ENCODE measurements at places on chromosomes 2 and 18.

DNA sequence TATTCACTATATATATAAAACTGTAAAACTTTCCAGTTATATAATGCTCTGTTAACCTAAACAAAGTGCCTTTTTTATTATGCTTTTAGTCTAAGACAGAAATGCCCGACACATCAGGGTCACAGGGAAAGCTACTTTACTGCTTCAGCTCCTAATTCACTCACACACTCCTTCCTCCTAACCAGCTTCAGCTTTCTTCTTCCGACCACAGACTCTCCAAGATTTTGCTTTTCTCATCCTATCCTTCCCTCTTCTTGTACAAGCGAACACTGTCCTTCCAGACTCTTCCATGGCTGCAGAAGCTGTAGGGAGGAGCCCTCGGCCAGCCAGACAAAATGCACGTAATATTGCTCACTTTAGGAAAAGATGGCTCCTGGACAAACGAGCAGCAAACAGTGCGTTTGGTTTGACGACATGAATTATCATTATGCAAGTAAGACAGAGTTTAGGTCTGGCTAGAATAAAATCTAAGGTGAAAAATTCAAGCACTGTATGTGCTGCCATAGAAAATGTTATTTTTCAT, 47.5 kb upstream of the HNRNPA3 start:
- peak; percentile 89 for DNase-seq

DNA sequence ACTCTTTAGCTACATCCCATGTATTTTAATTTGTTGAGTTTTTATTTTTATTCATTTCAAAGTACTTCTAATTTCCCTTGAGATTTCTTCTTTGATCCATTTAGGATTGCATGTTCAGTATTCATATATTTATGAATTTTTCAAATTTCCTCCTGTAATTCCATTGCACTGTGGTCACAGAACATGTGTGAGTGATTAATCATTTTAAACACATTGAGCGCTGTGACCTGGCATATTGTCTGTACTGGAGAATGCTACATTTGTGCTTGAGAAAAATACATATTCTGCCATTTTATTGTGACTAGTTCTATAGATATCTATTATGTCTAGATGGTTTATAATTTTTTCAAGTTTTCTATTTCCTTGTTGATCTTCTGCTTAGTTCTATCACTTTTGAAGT, 353.7 kb downstream of the RAD51AP2 start:
- DNase-seq = no peak

GRCh38 chr18:53566626-53567025, 657.8 kb downstream of the MBD2 start:
- no peak for DNase-seq

GRCh38 chr2:200494048-200494447, 15.8 kb downstream of the KCTD18 start:
- no peak for DNase-seq

- DNase-seq = no peak
These were observed 55.7 kb downstream of the INO80C start for GRCh38 chr18:35441857-35442595.

- DNase-seq = peak; percentile 85
These were observed 1.6 kb downstream of the CRIM1 start for GRCh38 chr2:36356990-36357846.

DNA sequence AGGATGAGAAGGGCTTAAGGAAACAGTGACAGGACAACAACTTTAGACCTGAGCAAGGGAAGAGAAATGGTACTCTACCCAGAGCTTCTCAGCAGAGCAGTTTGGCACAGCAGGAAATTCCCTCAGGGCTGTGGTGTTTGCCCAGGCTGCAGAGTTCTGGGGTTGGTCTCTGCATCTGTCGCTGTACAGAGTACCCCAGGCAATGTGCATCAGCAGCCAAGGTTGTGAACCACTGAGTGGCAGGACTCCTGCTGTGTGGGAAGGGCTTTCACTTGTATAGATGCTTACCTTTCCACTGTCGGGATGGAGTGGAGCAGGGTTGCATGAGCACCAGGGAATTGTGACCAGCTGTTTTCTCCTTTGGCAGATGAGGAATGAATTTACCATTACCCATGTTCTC, 21.2 kb downstream of the STAMBP start:
- no peak for DNase-seq

GRCh38 chr2:58680755-58681310, 439.7 kb upstream of the FANCL start:
- DNase-seq = no peak

DNA sequence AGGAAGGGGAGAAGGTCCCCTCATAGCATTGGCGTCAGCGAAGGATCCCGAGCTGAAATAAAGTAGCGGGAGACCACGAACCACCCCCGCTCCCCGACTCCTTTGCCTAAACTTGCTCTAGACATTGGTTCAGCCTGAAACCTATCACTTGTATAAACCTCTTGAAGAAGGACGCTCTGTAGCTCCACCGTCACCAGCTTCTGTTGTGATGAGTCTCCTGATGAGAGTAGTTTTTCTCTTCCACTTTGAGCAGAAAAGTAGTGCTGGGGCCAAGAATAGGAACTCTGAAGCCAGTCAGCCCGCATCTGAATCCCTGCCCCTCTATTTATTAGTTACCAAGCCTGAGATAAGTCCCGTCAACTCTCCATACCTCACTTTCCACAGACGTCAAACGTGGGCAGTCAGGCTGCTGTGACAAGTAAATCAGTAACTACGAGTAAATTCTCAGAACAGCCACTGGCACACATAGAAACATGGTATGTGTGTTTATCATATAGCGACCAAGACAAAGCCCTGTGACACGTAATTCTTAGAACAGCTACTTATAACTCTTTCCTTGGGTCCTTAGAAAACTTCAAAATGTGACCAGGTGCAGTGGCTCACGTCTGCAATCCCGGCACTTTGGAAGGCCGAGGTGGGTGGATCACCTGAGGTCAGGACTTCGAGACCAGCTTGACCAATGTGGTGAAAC, 61.7 kb downstream of the CD226 start:
- DNase-seq = no peak

- no peak for DNase-seq
These were observed 1660.6 kb upstream of the NXPH2 start for GRCh38 chr2:140440815-140441214.

- DNase-seq = no peak
These were observed 122.4 kb upstream of the SLC1A4 start for GRCh38 chr2:64866797-64867196.

DNA sequence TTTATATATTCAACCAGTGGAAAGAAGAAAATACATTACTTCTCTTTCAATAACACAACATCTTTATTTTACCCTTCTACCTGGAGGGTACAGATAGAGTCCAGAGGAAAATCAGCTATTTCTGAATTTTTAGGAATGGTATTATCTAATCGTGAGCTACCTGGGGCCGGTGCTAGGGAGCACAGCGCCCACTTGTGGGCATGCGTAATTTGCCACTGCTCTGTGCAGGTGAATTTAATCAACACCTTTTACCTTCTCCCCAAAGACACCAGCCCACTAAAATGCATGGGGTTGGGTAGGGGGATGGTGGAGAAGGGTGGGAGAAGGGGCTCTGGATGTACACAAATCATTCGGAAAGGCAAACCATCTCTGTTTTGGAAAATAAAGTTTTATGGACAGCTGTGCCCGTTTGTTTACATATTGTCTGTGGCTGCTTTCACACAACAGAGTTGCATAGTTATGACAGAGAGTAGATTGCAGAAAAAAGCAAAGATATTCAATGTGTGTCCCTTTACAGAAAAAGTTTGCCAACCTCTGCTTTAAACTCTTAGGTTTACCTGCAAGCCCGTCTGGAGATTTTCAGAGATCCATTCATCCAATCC, 51.5 kb upstream of the DCC start:
- peak; percentile 9 for DNase-seq

DNA sequence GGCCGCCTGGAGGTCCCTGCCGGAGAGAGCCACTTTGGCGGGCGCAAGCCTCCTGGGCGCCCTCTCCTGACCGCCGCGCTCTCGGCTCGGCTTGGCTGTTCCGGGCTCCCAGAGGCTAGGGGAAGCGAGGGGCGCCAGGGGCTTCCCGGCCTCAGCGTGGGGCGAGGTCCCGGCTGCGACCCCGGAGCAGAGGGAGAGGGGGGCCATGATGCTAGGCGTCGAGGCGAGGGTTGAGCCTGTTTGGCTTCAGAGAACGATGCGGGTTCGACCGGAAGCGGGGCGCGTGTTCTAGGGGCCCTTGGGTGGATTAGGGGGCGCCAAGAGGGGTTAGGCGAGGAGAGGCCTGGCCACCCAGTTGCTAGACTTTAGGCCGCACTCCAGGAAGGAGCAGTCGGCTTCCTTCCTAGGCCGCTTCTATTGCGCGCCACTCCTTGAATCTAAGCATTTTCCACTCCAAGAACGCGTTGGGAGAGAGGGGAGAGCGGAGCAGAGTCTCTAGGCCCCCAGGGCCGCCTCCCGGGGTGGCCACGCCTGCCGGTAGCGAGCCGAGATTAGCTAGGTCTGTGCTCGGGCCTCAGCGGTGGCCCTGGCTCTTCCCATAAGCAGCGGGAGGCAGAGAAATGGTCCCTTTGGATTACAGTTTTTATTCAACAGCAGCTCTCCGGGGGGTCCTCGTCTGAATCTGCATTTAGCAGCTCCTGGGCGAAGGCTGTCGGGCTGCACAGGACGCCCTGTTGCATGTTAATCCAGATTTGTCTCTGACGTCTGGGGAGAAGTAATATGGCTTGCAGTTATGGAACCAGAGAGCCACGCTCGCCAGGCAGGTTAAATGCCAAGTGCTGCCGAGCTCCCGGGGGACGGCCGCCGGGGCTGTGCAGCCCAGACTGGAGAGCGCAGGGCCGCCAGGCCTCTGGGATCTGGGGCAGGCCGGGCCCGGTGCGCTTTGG, 11.3 kb downstream of the MEIS1 start:
- peak; percentile 90 for DNase-seq

DNA sequence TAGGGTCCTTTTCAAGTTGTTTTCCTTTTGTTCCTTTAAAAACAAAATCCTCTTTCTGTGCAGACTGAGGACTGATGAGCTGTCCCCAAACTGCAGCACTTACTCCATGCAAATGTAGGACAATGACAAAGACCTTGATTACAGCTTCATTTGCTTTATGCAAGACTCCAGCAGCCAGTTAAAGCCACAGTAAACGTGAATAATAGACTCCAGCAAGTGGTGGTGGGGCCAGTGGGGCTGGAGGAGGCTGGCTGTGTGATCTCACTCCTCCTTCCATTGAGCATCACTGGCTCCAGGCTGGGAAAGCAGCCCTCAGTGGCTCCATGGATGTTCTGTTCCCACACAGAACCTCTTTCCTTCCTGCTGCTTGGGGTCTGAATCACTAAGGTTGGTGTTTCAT, 306.0 kb upstream of the CELF4 start:
- DNase-seq = no peak

DNA sequence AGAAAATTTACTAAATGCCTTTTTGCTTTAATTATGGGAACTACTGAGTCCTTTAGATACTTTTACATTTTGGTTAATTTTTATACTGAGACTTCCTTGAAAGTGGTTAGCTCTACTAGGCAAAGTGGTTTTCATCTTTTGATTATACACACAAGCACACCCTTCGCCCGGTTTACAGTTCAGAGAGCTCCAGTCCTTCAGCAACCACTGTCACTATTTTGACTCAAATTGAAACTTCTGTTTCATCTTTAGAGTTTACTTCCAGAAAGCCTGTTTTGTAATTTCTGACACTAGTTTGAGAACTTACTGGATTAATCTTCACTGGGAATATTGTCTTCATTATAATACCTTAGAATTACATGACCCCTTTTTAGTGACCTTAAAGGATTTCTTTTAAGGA, 140.3 kb upstream of the FOSL2 start:
- no peak for DNase-seq

- no peak for DNase-seq
These were observed 118.3 kb upstream of the KLHL14 start for GRCh38 chr18:32891130-32891529.

GRCh38 chr2:219792446-219792845, 165.0 kb downstream of the SLC4A3 start:
- DNase-seq = no peak

DNA sequence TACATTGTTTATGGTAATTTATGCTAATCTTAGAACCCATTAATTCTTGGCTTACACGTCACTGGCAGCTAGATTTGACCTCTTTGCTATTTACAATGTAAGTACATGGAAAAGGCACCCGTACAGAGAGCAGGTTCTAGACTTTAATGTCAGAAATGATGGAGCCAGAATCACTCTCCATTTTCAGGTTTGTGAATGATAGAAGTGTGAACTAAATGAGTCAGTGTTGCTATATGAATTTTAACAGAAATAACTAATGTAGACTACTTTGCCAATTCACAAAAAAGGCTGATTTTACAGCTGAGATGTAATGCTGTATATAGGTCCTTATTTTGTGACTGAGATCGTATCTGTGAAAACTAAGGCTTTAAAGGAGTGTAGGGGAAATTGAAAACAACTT, 214.6 kb downstream of the LDLRAD4 start:
- DNase-seq = no peak

DNA sequence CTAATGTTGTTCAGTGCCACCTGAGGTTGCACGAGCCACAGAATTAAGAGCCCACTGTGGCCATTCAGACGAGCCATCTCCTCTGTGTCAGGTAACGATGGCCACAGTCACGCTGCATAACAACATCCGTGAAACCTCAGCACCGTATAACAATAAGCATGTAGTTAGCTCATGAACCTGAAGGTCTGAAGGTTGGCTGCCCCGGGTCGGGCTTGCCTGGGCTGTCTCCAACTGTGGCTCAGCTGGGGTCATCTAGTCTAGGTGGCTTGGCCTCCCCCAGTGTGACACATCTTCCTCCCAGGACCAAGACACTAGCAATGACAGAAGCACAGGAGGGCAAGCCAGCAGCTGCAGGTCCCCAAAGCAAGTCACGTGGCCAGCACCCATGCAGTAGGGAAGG, 258.0 kb downstream of the GLI2 start:
- DNase-seq = no peak

DNA sequence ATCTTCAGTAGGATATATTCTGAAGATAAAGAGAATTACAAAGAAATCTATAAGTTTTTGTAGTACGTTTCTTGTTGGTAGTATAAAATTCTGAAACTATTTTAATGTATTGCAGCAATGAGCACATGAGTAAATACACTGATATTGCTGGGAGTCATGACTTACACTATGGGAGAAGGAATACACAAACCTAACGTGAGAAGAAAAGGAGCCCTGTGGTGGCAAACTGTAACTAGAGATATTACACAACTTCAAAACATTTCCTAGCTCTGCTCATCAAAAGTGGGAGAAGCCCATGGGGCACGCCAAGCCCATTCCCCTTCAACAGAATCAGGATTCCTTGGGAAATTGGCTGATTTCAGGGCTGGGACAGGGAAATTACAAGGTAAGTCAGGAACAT, 20.5 kb downstream of the SPIRE1 start:
- no peak for DNase-seq

DNA sequence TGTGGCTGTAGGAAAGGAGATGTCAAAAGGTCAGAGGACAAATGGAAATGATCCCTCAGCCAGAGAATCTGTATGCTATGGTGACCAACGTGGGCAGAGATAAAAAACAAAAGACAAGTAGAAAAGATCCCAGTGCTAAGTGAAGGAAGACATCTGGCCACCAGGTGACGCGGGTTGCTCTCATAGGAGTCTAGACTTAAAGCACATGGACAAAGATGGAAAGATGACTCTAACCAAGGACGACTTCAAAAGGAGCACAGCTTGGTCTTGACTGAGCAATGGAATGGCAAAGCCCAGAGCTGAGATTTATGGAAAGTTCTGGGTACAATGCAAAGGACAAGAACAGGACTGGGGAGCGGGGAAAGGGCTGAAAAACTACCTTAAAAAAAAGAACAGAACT, 96.8 kb downstream of the CLIP4 start:
- DNase-seq = no peak

Measured in eye (tissue), 1 donor.